ENCODE measurements at places on chromosomes 6 and 20. TPM values are rescaled to one million over a fixed set of nuclear protein-coding genes. Genes with fewer than 3 reads are reported as not detected.

The CNBD2 gene
- total RNA-seq = 17.4 TPM

The MEI4 gene
- total RNA-seq = not detected

The CAGE1 gene
- total RNA-seq = 0.38 TPM

- H3K4me1 ChIP-seq = peaks cover 19% of the 10 kb centered on the region
- H3K4me3 ChIP-seq = no peak overlapping the region
- DNase-seq = peak; percentile 54
- peaks cover 86% of the 10 kb centered on the region for H3K36me3 ChIP-seq
- no peak overlapping the region for H3K27ac ChIP-seq
Measured at GRCh38 chr6:33668914-33669313, 42.6 kb downstream of the UQCC2 start.

The EYA4 gene
- total RNA-seq = not detected

GRCh38 chr20:49894073-49894470 lies 21.3 kb downstream of the SPATA2 start:
- no peak for DNase-seq
- H3K27me3 ChIP-seq = no peaks in the 10 kb centered on the region
- H3K4me1 ChIP-seq = peaks cover 16% of the 10 kb centered on the region
- peak overlapping the region; percentile 2 for H3K4me3 ChIP-seq
- H3K27ac ChIP-seq = no peak overlapping the region

DNA sequence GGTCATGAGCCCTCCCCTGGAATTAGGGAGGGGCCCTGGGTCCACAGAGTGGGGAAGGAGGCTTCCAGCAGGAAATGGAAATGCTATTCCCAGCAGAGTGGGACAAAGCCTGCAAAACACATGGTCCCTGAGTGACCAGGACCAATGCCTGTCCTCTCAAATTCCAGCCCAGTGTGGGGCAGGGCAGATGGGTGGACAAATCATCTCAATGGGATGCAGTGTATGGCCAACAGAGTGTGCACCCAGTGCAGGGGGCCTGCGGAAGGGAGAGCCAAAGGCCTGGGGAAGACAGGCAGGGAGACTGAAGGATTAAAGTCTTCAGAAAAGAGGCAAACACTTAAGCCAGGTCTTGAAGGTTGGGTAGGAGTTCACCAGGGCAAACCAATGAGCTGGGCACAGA lies 28.7 kb upstream of the PHACTR3 start:
- no peak overlapping the region for H3K4me3 ChIP-seq
- H3K36me3 ChIP-seq = no peaks in the 10 kb centered on the region
- H3K4me1 ChIP-seq = peaks cover 6% of the 10 kb centered on the region
- DNase-seq = no peak
- H3K27ac ChIP-seq = no peak overlapping the region
- peaks cover 27% of the 10 kb centered on the region for H3K27me3 ChIP-seq

The AAR2 gene
- 22.5 TPM for total RNA-seq

- H3K36me3 ChIP-seq = no peaks in the 10 kb centered on the region
- H3K27ac ChIP-seq = no peak overlapping the region
- H3K4me3 ChIP-seq = no peak overlapping the region
- no peak for DNase-seq
- H3K4me1 ChIP-seq = no peaks in the 10 kb centered on the region
- H3K27me3 ChIP-seq = no peaks in the 10 kb centered on the region
Measured at GRCh38 chr20:36162272-36162966, 7.9 kb downstream of the EPB41L1 start.

- no peaks in the 10 kb centered on the region for H3K36me3 ChIP-seq
- H3K27me3 ChIP-seq = no peaks in the 10 kb centered on the region
- peaks cover 6% of the 10 kb centered on the region for H3K4me1 ChIP-seq
- H3K27ac ChIP-seq = no peak overlapping the region
- no peak overlapping the region for H3K4me3 ChIP-seq
Measured at GRCh38 chr6:33375143-33375671, 16.4 kb upstream of the KIFC1 start.

DNA sequence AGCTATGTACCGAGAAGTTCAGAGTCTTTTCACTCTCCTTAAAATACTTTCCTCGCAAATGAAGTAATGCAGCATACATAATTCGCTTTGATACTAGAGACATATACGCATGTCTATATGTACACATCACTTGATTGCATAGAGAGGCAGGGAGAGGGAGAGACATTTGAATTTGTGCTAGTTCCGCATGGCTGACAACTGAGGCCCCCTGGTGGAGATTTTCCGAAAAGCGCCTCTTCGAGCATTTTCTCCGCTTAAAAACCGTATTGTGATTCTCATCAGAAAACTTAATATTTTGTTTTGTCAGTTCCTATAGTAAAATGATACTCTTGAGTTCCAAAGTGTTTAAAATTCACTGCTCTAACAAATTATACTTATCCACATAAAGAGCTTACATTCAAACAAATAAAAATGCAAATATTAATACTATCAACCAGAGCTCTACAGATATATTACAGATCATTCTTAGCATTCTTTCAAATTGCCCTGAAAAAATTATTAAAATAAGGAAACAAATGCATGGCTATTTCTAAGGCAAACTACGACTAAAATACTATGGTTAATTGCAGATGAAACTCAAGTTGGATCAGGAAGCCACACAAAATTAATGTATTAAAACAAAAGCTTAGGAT lies 637 bp downstream of the MYLK4 start:
- H3K4me1 ChIP-seq = no peaks in the 10 kb centered on the region
- no peaks in the 10 kb centered on the region for H3K36me3 ChIP-seq
- peak; percentile 66 for DNase-seq
- H3K27ac ChIP-seq = no peak overlapping the region
- H3K4me3 ChIP-seq = no peak overlapping the region

DNA sequence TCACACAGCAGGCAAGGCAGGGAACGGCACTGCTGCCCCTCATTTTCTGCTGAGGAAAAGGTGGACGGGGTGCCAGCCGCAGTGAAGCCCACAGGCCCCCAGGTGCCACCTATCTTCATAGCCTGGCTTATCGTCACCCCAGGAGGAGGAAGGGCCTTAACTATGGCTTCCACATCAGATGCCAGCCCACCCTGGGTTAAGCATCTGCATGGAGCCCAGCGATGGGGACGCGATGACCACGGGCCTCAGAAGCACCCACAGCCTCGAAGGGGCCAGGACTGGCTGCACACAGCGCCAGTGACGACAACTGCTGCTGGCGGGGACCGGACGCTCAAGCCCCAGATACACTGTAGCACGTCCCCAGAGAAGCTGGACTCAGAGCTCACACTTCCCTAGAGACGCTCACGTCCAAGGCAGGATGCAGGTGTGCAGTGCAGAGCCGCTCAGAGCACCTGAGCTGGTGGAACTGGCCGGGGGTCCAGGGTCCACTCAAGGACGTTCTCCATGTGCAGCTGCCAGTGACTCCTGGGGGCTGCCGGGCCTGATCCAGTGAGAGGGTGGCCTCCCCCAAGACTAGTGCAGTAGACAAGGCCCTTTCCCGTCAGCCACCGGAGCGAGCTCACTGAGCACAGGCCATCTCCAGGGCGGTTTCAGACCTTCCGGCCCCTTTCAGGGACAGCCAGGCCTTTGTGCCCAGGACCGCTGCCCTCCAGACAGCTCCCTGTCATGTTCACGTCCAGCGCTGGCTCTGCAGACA lies 83.0 kb downstream of the YTHDF1 start:
- H3K27me3 ChIP-seq = peaks cover 19% of the 10 kb centered on the region
- H3K27ac ChIP-seq = no peak overlapping the region
- no peaks in the 10 kb centered on the region for H3K36me3 ChIP-seq
- no peak for DNase-seq

GRCh38 chr20:62498874-62499273 lies 23.1 kb upstream of the GATA5 start:
- no peaks in the 10 kb centered on the region for H3K36me3 ChIP-seq
- no peak overlapping the region for H3K27ac ChIP-seq
- no peak for DNase-seq
- H3K4me1 ChIP-seq = peaks cover 25% of the 10 kb centered on the region
- H3K4me3 ChIP-seq = no peak overlapping the region

DNA sequence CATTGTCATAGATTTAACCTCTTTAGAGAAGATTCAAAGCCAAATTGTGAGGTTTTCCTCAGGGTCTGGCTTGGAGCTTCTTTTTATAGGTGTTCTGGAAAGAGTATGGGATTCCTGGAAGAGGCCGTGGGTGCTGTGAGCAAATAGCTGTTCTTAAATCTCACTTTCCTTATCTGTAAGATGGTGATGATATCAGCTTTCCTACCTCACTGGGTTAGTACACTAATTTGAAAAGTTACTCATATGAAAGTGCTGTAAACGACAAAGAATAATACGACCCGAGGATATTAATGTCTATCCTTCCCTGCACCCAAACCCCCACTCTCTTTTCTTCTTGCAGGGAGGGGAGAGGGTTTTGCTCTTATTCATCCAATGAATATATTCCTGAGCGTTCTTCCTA lies 116.9 kb upstream of the ENPP5 start:
- no peaks in the 10 kb centered on the region for H3K4me1 ChIP-seq
- H3K27ac ChIP-seq = no peak overlapping the region
- peaks cover 16% of the 10 kb centered on the region for H3K27me3 ChIP-seq
- no peak for DNase-seq
- no peaks in the 10 kb centered on the region for H3K36me3 ChIP-seq
- H3K4me3 ChIP-seq = no peak overlapping the region

The MCHR2 gene
- not detected for total RNA-seq

DNA sequence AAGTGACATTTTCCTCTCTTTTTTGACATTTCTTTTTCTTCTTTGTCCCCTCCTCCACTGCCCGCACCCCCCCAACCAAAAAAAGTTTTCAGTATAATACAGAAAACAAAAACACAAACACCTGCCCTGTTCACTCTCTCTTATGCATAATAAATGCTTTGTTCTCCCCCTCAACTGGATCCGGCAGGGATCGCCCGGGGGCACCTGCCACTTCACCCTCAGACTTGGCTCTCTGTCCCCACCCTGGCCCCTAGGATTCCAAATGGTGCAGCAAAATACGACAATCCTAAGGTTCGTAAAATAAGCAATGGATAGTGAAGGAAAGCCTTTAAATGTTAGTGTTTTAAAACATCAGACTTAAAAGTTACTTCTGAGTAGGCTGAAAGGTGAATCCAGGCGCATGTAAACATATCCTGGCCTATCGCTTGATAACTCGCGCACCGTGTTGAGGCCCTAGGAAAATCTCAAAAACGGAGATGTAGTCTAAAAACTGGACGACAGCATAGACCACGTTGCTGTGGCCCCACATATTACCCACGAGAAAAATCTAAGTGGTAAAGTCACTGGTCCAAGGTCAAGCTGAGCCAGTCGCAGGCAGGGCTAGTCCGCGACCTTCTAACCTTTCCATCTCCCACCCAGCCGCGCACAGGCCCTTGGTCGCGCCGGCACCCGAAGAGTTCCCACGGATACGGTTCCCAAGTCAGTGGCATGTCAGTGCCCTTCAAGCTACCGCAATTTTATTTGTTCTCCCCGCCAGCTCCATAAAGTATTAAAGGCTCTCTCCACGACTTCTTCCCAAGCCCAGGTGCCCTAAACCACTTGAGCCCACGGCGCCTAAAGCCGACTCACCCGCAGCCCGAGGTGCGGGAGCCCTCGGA lies 130.8 kb downstream of the OGFRL1 start:
- H3K36me3 ChIP-seq = no peaks in the 10 kb centered on the region
- no peak overlapping the region for H3K4me3 ChIP-seq

The B3GALT4 gene
- 12.7 TPM for total RNA-seq

The ZNF165 gene
- total RNA-seq = 5.5 TPM

GRCh38 chr20:669573-669972 lies 6.0 kb downstream of the SCRT2 start:
- H3K27ac ChIP-seq = no peak overlapping the region
- H3K36me3 ChIP-seq = no peaks in the 10 kb centered on the region
- no peak for DNase-seq
- H3K4me3 ChIP-seq = no peak overlapping the region
- H3K4me1 ChIP-seq = no peaks in the 10 kb centered on the region

GRCh38 chr6:166364456-166364855 lies 18.3 kb downstream of the MPC1 start:
- peaks cover 34% of the 10 kb centered on the region for H3K36me3 ChIP-seq
- H3K27me3 ChIP-seq = no peaks in the 10 kb centered on the region
- no peaks in the 10 kb centered on the region for H3K4me1 ChIP-seq
- H3K27ac ChIP-seq = no peak overlapping the region
- no peak for DNase-seq
- no peak overlapping the region for H3K4me3 ChIP-seq

DNA sequence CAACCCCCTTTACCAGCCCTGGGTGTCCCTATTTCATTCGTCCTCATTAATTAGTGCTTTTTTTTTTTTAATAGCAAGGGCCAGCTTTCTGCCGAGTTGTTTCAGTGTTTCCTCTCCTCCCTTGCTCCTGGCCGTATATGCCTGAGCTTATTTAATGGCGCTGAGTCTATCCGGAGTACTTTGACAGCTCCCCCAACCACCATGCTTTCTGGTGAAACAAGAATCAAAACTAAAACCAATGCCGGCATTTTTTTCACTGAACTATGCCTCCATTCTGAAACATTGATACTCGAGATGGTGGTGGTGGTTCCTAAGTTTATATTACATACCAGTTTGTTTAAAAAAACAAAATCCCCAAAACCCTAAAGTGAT lies 1.2 kb downstream of the DCBLD1 start:
- H3K27me3 ChIP-seq = peaks cover 17% of the 10 kb centered on the region
- no peak for DNase-seq
- no peaks in the 10 kb centered on the region for H3K36me3 ChIP-seq
- peak overlapping the region; percentile 81 for H3K4me3 ChIP-seq
- no peak overlapping the region for H3K27ac ChIP-seq
- H3K4me1 ChIP-seq = peaks cover 23% of the 10 kb centered on the region

DNA sequence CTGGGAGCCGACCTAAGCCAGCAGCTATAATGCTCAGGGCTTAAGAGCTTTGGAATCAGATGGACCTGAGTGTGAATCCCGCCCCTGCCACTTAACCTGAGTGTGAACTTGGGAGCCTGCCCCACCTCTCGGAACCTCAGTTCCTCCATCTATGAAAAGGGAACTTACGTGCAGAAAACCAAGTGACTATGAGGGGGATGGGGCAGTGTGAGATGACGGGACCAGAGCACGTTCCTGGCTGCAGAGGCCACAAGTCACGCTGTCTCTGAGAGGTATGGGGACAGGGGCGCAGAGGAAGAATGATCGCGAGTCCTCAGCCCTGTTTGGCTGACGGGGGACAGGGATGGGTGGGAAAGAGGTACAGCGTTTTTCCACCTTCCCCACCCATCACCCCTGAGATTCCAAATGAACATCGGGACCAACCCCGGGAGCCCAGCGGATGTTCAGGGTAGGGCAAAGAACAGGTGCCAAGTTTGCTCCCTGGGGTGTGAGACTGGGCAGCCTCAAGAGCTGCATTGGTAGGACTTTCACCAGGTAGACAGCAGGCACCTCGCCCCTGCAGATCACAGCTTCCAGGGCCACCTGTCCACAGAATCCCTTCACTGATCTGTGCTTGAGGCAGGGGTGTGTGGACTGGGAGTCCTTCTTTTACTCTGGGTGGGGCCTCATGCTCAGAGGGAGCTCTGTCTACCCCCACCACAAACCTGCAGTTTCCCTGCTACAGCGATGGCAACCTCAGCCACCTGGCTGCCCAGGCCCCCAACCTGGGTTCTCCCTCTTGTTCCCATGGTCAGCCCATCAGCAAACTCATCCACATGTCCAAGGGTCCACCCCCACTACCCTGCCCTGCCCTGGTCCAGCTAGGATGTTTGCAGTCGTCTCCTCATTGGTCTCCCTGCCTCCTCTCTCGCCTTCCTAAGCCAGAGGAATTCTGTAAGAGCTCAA lies 85.8 kb downstream of the CEBPB start:
- H3K4me3 ChIP-seq = peak overlapping the region; percentile 5
- peaks cover 4% of the 10 kb centered on the region for H3K27me3 ChIP-seq
- H3K4me1 ChIP-seq = no peaks in the 10 kb centered on the region
- no peak overlapping the region for H3K27ac ChIP-seq
